ENCODE measurements at places on chromosomes 12 and 14. TPM values are rescaled to one million over a fixed set of nuclear protein-coding genes. Genes with fewer than 3 reads are reported as not detected.
A peak's percentile ranks its signal among the peaks of the same experiment; 100 is the strongest.

Gene TSPAN9
- total RNA-seq, result 116 TPM

Gene LRRC43
- 0.31 TPM for total RNA-seq

Gene GPD1
- total RNA-seq, result not detected

Gene TCL1B
- total RNA-seq, result not detected

Gene PTPRB
- 162 TPM for total RNA-seq

Gene SCNN1A
- 2.2 TPM for total RNA-seq

Gene SNX6
- 82.4 TPM for total RNA-seq

Gene NRL
- total RNA-seq, result 1.2 TPM

Gene ACRBP
- 19.3 TPM for total RNA-seq

DNA sequence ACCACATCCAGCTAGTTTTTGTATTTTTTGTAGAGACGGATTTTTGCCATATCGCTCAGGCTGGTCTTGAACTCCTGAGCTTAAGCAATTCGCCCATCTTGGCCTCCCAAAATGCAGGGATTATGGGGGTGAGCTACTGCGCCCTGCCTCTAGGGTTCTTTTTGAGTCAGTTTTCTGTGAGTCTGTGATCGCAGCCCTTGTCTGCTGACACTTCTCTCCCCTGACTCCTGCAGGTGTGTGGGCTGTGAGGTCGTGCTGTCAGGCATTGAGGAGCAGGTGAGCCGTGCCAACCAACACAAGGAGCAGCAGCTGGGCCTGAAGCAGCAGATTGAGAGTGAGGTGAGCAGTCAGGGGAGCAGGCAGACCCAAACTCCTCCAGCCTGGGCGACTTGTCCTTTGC lies 6.3 kb downstream of the COPS7A start:
- peaks cover 7% of the 10 kb centered on the region for H3K4me1 ChIP-seq
- H3K36me3 ChIP-seq, result peaks cover 25% of the 10 kb centered on the region
- no peak for DNase-seq
- H3K27ac ChIP-seq, result no peak overlapping the region
- no peak overlapping the region for H3K4me3 ChIP-seq

DNA sequence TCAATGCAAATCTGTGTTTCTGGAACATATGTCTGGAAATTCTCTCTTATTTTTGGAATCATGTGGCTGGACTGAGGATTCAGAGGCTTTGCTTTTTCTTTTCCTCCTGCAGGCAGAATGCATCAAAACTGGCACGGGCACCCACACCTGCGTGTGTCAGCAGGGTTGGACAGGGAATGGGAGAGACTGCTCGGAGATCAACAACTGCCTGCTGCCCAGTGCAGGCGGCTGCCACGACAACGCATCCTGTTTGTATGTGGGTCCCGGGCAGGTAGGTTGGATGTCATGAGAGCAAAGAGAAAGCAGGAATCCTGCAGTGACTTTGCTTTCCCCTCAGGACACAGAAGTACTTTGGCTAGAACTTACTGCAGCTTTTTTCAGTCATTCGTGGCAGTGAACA lies 90.3 kb downstream of the STAB2 start:
- H3K27me3 ChIP-seq, result no peaks in the 10 kb centered on the region
- H3K4me1 ChIP-seq, result peaks cover 38% of the 10 kb centered on the region
- no peak overlapping the region for H3K4me3 ChIP-seq

DNA sequence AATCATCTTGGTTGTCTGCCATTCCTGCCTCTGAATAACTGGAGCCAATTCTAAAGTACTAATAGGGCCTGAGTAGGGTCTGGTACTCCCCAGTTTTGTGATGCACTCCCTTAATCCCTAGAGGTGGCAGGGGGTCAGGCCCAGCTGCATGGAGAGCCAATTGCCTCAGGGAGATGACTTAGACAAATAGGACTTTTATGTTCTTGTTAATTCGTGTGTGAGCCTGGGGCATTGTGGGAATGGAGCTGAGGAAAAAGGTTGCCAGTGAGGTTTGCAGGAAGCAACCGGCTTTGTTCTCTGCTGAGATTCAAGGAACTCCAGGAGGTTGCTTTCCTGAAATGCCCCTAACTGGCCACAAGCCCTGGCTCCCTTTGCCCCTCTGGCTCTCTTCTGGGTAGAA lies 6.8 kb upstream of the DCD start:
- peaks cover 5% of the 10 kb centered on the region for H3K27me3 ChIP-seq
- H3K4me1 ChIP-seq, result peaks cover 15% of the 10 kb centered on the region
- H3K4me3 ChIP-seq, result no peak overlapping the region
- no peaks in the 10 kb centered on the region for H3K36me3 ChIP-seq
- no peak for DNase-seq

DNA sequence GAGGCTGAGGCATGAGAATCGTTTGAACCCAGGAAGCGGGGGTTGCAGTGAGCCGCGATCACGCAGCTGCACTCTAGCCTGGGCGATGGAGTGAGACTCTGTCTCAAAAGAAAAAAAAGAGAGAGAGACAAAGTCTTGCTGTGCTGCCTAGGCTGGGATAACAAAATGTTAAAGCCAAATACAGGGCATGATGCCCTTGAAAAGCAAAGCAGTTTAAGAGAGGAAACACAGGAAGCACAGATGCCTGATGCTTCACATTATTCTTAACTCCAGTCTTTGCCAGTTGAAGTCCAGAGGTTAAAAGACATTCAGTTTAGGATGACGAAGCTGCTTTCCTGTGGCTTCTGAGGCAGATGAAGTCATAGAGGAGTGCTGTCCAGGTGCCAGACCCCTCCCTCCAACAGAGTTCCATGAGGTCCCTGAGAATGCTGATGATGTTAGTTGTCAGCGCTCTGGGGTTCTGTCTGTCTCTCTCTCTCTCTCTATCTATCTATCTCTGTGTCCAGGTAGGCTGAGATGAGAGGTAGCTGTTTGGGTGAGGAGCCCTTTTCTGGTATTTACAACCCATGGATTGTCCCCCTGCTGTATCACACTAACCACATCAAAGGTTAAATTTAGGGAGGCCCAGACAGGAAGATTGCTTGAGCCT lies 4.9 kb upstream of the MRPL52 start:
- no peak overlapping the region for H3K27ac ChIP-seq
- H3K27me3 ChIP-seq, result peaks cover 15% of the 10 kb centered on the region
- H3K4me3 ChIP-seq, result no peak overlapping the region
- peaks cover 28% of the 10 kb centered on the region for H3K4me1 ChIP-seq
- no peak for DNase-seq
- no peaks in the 10 kb centered on the region for H3K36me3 ChIP-seq

GRCh38 chr14:92035890-92036289 lies 4.0 kb downstream of the TRIP11 start:
- H3K4me3 ChIP-seq, result no peak overlapping the region
- no peak overlapping the region for H3K27ac ChIP-seq
- H3K4me1 ChIP-seq, result peaks cover 17% of the 10 kb centered on the region
- H3K27me3 ChIP-seq, result peaks cover 4% of the 10 kb centered on the region

GRCh38 chr12:80494836-80495235 lies 50.8 kb downstream of the PTPRQ start:
- no peaks in the 10 kb centered on the region for H3K4me1 ChIP-seq
- no peak for DNase-seq
- no peak overlapping the region for H3K27ac ChIP-seq
- no peak overlapping the region for H3K4me3 ChIP-seq
- H3K36me3 ChIP-seq, result no peaks in the 10 kb centered on the region
- no peaks in the 10 kb centered on the region for H3K27me3 ChIP-seq

DNA sequence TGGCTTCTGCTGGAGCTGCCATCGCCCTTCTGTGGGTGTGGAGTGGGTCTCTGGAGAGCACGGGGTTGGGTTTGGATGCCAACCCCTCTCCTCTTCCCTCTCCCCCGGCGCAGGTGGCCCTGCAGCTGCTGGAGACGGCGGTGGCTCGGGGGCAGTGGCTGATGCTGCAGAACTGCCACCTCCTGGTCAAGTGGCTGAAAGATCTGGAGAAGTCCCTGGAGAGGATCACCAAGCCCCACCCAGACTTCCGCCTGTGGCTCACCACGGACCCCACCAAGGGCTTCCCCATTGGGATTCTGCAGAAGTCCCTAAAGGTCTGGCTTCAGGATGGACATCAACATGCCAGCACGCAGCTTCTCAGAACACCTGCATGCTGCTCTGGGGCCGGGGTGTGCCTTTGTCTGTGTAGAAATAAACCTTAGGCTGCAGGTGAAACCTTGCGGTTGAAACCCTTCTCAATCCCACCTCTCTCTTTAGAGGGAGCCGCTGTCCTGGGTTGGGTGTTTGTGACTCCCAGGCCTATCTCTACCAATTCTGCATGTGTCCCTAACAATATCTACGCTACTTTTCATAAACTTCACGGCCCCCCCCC lies 44.3 kb downstream of the CCDC92 start:
- DNase-seq, result no peak
- H3K4me3 ChIP-seq, result no peak overlapping the region
- peaks cover 2% of the 10 kb centered on the region for H3K27me3 ChIP-seq

GRCh38 chr14:99616832-99617800 lies 13.1 kb upstream of the CCDC85C start:
- peak overlapping the region; percentile 42 for H3K4me3 ChIP-seq
- DNase-seq, result no peak
- H3K4me1 ChIP-seq, result peaks cover 44% of the 10 kb centered on the region
- peak overlapping the region; percentile 61 for H3K27ac ChIP-seq

- H3K27ac ChIP-seq, result peak overlapping the region; percentile 68
- H3K36me3 ChIP-seq, result no peaks in the 10 kb centered on the region
- no peaks in the 10 kb centered on the region for H3K4me1 ChIP-seq
Measured at GRCh38 chr14:52801014-52801712, 9.8 kb upstream of the GNPNAT1 start.

GRCh38 chr12:3694673-3695072 lies 58.2 kb downstream of the CRACR2A start:
- peaks cover 18% of the 10 kb centered on the region for H3K36me3 ChIP-seq
- DNase-seq, result no peak
- H3K27me3 ChIP-seq, result no peaks in the 10 kb centered on the region
- H3K4me1 ChIP-seq, result no peaks in the 10 kb centered on the region
- no peak overlapping the region for H3K27ac ChIP-seq

DNA sequence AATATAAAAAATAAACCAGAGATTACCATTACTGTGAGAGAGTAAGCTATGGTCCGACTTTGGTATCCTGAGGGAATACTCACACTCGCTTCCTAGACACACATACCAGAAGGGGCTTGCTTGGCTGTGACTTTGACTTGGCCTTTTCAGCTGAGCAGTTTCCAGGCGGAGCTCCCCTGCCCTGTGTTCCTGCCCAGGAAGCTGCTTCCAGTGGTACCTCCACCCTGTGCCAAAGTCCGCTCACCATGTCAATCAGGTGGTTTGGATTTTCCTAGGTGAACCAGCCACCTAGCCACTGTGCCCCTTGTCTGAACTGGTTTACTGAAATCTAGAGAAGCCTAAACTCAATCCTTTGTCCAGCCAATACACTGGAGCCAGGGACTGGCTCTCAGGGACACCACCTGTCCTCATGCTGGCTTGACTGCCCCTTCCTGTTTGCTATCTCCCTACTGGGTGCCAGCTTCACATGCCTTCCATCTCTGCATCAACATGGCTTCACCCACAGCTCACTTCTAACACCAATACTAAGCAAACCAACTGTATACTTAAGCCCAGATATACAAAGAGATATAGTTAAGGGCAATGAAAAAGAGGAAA lies 28.6 kb downstream of the MAX start:
- H3K27me3 ChIP-seq, result no peaks in the 10 kb centered on the region
- no peak for DNase-seq
- peaks cover 34% of the 10 kb centered on the region for H3K36me3 ChIP-seq

GRCh38 chr12:53558631-53559030 lies 51.3 kb upstream of the NPFF start:
- H3K4me3 ChIP-seq, result no peak overlapping the region
- H3K27me3 ChIP-seq, result no peaks in the 10 kb centered on the region
- DNase-seq, result no peak
- no peak overlapping the region for H3K27ac ChIP-seq

DNA sequence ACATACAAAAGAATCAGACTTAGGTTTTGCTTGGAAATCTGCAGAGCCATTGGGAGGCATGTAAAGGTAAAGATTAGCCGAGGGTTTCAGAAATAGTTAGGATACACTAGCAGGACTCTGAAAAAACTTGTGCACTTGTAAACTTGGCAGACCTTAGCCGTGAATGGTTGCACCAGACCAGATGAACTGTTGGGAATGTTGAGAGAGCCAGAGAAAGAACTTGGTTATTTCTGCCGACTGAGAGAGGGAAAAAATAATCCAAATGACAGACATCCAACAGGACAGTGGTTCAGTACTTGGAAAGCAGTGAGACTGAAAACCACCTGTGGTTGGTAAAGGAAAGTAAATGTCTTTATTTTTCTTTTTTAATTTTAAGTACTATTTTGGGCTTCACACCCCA lies 222.5 kb upstream of the DDHD1 start:
- no peaks in the 10 kb centered on the region for H3K4me1 ChIP-seq
- peaks cover 1% of the 10 kb centered on the region for H3K27me3 ChIP-seq
- H3K36me3 ChIP-seq, result no peaks in the 10 kb centered on the region
- H3K4me3 ChIP-seq, result no peak overlapping the region
- no peak overlapping the region for H3K27ac ChIP-seq

GRCh38 chr12:83841620-83842019 lies 1071.0 kb downstream of the SLC6A15 start:
- no peaks in the 10 kb centered on the region for H3K36me3 ChIP-seq
- H3K4me3 ChIP-seq, result no peak overlapping the region
- no peak for DNase-seq

GRCh38 chr14:92323011-92323915 lies at the start of gene SLC24A4:
Gene SLC24A4, plus strand, starts transcription at chr14:92323165. Its CDS starts 666 bp downstream, at chr14:92323831.
- H3K36me3 ChIP-seq, result peaks cover 3% of the 10 kb centered on the region
- H3K4me1 ChIP-seq, result no peaks in the 10 kb centered on the region
- peak; percentile 31 for DNase-seq
- H3K27me3 ChIP-seq, result peaks cover 9% of the 10 kb centered on the region
- peak within 1 kb of the TSS; percentile 51 for H3K4me3 ChIP-seq
- no peak within 1 kb of the TSS for H3K27ac ChIP-seq

DNA sequence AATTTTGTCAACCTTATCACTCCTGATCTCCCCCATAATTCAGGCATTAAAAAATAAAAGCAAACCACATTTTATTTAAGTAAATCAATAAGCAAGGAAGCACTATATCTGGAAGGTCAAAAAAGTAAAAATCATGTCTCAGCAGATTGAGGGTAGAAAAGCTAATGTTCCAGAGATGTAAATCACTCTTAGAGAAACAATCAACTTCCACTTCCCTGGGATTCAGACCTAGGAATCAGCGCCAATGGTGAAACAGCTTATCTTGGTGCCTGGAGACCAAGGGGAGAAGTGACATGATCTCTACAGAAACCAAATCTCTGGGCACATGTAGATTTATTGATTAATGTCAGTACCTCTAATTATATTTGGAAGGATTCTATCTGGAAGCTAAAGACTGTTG lies 10.9 kb upstream of the SNX6 start:
- DNase-seq, result no peak
- no peak overlapping the region for H3K4me3 ChIP-seq
- no peak overlapping the region for H3K27ac ChIP-seq
- no peaks in the 10 kb centered on the region for H3K36me3 ChIP-seq
- H3K27me3 ChIP-seq, result peaks cover 4% of the 10 kb centered on the region
- H3K4me1 ChIP-seq, result no peaks in the 10 kb centered on the region

GRCh38 chr12:32051511-32052211 lies 55.0 kb upstream of the BICD1 start:
- no peaks in the 10 kb centered on the region for H3K4me1 ChIP-seq
- no peaks in the 10 kb centered on the region for H3K27me3 ChIP-seq
- H3K36me3 ChIP-seq, result peaks cover 4% of the 10 kb centered on the region
- no peak overlapping the region for H3K27ac ChIP-seq
- no peak for DNase-seq
